ENCODE measurements at places on chromosomes 5 and 9. TPM values are rescaled to one million over a fixed set of nuclear protein-coding genes. Genes with fewer than 3 reads are reported as not detected.

EMB gene
- not detected for polyA plus RNA-seq

GRCh38 chr9:112127281-112127680 is 47.8 kb downstream of the SUSD1 start:
- DNase-seq, result no peak

DNA sequence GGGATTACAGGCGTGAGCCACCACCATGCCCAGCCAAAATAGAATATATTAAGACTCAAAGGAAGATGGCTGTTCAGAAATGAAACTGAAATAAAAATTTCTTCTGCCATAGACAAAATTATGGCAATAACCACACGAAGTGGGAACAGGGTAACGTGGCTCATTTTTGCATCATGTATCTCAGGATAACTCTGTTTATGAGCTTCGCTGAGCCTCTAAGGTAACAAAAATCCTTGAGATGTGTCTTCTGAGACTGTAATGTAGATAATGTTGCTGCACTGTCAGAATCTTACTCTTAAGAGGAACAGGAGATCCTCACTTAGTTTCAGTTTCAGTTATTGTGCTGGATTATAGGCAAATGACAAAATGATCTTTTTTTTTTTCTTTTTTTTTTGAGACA is 153.8 kb downstream of the GOLPH3 start:
- no peak for DNase-seq

- DNase-seq, result no peak
Observed at GRCh38 chr9:23050548-23050947, 603.9 kb downstream of the DMRTA1 start.

GRCh38 chr5:116942622-116943021 is 368.0 kb upstream of the SEMA6A start:
- DNase-seq, result no peak

DNA sequence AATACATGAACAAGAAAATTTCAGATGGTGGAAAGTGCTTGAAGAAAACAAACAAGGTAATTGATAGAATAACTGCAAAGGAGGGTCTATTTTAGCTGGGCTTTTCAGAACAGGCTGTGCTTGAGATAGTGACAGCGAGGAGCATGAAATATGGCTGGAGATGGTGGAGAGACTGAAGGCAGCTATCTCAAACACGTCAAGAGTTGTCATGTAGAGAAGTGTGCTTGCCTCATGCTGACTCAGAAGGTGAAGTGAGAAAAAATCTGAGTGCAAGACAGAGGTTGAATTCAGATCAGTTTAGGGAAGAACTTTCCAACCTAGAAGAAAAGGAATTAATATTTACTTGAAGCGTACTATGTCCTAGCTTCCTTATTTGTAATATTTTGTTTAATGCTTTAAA is 115.5 kb upstream of the RANBP3L start:
- no peak for DNase-seq
